Hematopoietic multipotent progenitor cell treated with erythropoietin and hydrocortisone succinate and interleukin-3 and kit ligand, for 15 days (in vitro differentiated cells): ENCODE measurements at places on chromosomes 16 and 17.

- no peak for DNase-seq
Observed at GRCh38 chr17:22514767-22515320, 822.5 kb downstream of the KCNJ18 start.

DNA sequence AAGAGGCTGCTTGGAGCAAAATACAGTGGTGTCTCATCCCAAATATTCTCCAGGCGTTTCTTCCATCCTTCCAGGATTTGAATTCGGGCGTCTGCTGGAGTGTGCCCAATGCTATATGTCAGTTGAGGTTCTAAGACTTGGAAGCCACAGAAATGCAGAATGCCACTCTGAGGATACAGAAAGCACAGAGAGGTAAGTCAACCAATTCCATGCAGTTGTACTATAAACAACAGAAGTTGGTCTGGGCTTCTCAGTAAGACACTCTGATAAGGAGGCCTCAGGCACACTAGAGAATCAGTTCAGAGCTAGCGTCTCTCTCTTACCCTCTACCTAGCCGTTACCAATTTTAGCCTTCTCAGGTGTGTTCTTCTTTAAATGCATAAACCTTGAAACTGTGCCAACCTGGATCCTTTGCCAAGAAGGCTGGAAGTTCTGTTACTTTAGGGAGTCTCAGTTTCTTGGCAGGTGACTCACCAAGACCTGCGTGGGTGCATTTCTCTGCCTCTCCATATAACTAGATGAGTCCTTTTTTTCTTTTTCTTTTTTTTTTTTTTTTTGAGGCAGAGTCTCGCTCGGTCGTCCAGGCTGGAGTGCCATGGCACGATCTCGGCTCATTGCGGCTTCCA lies 15.1 kb downstream of the NQO1 start:
- DNase-seq: no peak

DNA sequence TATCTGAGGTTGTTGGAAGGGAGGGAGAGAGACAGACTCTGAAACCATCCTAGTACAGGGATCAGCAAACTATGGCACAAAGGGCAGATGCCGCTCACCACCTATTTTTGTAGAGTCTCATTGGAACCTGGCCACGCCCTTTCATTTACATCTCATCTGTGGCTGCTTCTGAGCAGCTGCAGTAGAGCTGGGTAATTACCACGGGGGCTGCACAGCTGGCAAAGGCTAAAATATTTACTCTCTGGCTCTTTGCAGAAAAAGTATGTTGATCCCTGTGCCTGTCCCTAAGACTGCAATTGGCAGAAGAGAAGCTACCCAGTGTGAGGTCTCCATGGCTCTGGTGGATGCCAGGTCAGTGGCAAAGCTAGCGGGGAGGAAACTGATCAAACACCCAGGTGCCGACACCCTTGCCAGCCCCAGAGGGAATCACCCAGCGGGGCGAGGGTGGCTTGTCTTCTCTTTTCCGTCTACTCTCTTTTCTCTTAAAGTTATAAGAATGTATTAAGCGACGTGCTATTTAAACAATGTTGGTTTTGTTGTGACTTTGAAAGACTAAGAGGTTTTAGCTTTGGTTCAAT lies 14.0 kb downstream of the CEP295NL start:
- no peak for DNase-seq

DNA sequence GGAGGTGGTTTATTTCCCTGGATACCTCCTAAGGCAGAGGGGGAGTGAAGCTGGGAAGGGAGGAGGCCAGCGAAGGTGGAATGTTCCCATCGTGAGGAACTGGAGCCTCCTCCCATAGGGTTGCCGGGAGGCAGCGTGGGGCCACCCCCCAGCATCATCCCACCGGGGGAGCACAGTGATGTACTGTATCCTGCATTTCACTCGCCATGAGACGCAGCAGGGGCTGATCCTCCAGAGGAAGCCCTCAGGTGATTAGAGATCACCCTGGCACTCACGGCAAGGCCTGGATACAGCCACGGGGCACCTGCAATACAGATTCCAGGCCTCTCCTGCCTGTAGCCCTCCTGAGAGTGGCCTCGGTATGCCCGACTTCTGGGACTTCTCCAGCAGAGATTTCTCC lies 25.5 kb upstream of the BEAN1 start:
- no peak for DNase-seq

- no peak for DNase-seq
Observed at GRCh38 chr17:71286625-71287024, 834.2 kb upstream of the SOX9 start.

DNA sequence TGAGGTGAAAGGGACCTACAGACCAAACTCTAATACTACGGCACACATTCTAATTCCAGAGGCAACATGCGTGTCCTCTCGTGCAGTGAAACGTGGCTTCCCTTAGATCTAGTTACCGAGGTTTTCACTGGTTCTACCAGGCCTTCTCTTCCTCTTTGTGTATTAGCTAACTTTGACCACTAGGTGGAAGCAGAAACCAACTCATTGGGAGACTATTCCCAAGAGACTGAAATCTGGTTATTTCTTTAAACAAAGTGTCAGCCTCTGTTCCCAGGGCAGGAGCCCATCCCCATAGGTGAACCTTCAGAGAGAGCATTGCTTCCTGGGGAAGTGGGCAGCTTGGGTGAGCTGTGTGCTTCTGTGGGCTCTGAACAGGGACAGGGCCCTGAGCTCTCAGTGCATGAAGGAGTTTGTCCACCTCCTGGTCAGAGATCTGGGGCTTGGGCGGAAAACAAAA lies 19.7 kb upstream of the RCVRN start:
- peak; percentile 52 for DNase-seq

DNA sequence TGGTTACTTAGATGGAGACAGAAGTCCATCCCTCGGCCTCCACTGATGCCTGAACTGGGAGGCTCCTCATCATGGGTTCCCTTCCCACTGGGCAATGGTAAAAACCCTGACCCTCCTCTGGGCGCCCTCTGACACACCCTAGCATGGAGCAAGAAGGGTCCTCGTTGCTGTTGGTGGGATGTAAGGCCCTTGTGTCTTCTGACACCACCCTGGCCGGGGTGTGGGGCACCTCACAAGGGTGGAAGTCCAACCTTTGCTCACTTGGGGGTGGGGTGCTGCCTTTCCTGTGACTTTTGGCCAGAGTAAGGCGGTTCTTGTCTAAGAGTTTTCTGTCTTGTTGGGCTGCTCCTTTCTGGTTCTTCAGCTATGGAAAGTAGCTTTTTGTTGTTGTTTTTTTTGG lies 28.7 kb downstream of the MPRIP start:
- no peak for DNase-seq

DNA sequence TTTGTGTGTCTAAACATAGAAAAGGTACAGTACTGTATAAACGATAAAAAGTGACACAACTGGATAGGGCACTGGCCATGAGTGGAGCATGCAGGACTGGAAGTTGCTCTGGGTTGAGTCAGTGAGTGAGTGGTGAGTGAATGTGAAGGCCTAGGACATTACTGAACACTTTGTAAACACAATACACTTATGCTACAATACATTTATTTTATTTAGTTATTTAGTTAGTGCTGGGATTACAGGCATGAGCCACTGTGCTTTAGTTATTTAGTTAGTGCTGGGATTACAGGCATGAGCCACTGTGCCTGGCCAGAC lies 4.6 kb downstream of the CFAP20 start:
- DNase-seq: no peak
